ENCODE measurements at places on chromosomes 1 and 21.
A peak's percentile ranks its signal among the peaks of the same experiment; 100 is the strongest.

DNA sequence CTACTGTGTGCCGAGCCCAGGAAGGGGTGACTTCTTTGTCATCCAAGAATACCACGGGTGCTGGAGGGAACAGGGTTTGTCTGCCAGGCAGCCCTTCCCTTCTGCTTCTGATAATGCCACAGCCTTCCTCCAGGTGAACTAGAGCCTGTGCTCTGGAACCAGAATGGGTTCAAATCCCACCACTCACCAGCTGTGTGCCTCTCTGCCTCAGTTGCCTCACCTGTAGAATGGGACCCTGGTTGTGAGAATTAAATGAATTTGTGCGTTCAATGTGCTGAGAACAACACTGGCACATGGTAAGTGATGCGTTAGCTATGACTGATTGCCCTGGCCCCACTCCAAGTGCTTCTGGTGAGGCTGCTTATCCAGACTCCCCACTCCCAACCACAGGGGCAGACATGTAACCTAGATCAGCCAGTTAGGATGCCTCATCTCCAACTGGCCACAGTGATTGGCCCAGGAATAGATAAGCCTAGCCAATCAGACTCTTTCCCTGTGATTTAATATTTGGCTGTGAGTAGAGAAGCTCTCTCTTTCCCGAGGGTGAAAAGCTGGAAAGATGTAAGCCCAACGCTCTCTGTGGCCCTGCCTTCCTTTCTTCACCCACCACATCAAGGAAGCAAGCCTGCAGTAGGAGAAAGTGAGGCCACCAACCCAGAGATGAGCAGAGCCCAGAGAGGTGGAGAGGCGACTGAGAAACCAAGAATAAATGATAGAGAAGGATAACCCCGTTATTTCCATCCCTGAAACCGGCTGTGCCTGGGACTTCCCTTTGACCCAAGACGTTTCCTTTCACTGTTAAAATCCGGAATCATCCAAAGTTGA is 20.8 kb upstream of the LAPTM5 start:
- DNase-seq, result peak; percentile 43

DNA sequence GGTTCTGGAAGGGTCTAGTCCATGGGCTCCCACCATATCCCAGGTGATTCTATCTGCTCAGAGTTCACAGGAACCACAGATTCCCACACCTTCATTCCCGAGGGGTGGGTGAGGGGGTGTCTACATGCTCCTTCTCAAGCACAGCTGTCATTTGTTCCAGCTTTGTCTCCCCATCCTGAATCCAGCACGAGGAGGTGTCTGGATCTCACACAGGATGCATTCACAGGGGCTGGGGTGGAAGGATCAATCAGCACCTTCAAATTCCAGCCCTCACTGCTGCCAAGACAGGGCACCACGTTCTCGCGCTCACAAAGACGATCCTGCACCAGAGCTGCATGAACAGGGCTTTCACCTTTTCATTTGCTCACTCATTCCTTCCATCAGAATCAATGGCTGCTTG is 52.7 kb downstream of the TCP10L start:
- DNase-seq, result no peak

GRCh38 chr1:90193116-90193515 is 198.2 kb downstream of the ZNF326 start:
- DNase-seq, result no peak

- DNase-seq, result no peak
Measured at GRCh38 chr1:109804660-109805059, 40.9 kb upstream of the EPS8L3 start.

Measured in fibroblast of skin of left biceps (primary cell).